HAP-1 (cell line): ENCODE measurements at places on chromosomes 1 and 21.

DNA sequence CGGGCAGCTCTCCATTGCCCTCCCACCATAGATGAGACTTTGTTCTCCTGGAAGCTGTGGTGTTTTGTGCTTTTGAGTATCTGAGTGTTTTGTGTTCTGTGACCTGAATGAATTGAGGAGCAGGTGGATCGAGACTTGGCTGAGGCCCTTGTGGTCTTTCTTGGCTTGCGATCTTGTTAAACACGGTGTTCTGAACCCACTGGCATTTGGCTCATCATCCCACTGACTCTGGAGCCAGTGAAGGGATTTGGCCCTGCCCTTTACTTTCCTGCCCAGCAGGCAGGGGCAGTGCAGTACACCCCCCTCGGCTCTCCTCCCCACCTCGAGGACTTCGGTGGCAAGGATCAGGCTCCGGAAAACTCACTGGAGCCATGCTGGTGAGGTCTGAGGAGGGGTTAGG, 30.6 kb downstream of the PKNOX1 start:
- DNase-seq: no peak

DNA sequence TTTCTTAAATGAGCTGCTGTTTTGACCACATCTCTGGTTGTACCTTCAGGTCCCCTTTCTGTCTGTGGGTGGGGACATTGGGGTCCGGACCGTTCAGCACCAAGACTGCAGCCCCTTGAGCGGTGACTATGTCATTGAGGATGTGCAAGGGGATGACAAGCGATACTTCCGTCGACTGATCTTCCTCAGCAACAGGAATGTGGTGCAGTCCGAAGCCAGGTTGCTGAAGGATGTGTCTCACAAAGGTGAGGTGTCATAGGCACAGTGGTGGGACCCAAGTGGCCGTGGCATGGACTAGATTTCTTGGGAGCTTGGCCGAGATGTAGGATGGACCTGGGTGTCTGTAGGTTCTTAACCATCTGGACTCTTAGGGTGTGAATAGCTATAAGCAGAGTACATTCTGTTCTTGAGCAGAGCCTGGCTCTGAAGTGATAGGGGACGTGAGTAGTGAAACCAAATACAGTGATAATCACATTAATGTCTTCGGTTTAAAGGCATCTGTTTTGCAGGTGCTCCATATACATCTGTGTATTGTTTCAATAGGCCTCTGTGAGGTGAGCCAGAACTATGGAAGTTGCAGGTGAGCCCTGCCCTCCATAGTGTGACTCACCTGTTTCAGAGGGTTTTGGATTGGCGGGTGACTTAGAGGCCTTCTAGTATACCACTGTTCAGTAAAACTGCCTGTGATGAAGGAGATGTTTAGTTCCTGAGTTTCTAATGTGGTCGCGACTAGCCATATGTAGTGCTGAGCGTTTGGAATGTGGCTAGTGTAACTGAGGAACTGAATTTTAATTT, 6.4 kb downstream of the METTL13 start:
- no peak for DNase-seq

DNA sequence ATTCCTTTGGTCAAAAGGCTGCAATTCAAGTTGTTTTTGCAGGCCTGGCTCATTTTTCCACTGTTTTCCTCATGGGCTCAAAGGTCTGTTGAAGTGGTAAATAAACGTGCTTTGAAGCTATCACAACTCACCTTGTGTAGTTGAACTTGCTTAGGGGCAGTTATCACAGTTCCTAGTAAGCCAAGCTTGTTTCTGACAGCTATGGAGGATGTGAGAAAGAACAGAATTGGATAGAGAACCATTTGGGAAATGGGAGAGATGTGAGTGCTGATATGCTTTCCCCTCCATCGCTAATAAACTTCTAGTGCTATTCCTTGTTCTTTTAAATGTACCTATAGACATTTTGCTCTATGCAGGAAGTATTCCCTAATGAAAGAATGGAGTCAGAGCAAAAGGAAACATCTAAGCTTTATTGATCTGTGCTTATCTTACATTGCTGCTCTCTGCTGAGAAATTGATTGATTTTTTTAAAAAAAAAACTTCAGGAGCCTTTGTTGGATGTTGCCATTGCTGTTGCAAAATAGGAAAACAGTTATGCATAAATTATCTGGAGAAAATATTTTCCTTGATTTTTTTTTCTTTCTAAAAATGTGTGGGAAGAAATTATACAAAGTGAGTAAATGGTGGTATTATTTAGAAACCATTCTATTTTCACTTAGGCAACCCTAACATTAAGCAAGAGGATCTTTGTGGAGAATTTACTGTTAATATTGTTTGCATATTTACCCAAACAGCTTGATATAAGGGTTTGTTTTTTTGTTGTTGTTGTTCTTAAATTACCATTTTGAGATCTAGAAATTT, 118.2 kb downstream of the MAGI3 start:
- DNase-seq: no peak

GRCh38 chr1:212691561-212692071, 8.0 kb downstream of the BATF3 start:
- DNase-seq: no peak

DNA sequence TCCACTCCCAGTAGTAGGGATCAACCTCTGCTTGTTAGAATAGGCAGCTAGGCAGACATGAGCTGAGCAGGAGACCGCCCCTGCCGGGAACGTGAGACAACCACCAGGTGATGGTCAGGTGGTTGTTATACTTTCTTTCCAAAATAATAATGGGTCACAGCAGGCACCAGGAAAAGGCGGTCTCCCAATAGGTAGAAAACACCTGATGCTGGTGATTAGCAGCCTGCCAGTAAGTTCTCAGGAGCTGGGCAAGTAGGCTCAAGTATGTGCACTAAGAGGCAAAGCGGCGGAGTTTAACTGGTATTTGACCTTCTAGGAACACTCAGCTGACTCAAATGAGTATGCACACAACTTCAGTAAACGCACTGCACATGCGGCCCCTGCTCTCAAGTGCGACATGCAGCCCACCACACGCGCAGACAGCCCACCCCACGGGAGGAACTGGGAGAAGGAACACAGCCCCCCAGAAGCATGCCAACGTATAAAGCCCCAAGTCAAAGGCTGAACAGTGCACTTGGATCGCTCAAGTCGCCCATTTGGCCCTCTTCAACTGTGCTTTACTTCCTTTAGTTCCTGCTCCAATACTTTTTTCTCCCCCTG, 80.0 kb downstream of the DESI2 start:
- no peak for DNase-seq

GRCh38 chr1:70112838-70113237, 92.5 kb downstream of the LRRC40 start:
- DNase-seq: peak; percentile 33

DNA sequence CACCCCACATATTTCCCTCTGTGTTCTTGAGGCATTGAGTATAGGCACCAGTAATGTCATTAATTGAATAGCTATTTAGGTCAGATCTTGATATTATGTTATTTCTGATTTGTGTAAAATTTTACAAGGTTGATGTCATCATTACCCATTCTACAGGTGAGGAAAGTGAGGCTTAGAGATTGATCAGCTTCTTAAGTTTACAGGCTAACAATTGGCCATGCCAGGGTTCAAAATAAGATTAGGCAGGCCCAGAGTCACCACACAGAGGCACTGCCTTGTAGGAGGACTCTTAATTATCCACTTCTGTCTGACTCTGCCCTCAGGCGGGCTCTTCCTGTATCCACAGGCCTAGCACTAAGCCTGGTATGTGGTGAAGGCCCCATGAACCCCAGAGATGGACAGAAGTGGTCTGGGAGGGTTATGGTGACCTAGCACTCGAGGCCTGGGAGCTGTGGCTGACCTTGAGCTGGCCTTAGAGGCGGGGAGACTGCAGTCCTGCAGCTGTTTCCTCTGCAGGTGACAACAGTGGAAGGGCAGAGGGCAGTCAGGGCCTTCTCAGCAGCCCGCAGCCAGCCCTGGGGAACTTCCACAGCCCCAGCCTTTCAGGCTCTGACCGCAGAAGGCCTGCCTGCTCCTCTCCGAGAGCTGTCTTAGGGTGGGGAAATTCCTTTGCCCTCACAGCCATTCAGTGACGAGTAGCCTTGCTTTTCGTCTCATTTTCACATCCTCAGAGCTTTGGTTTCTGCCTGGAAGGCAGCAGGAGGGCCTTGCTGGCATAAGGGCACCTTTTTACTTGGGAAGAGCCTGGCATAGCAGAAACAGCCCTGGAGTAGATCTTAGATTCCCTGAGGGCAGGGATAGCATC, 12.2 kb downstream of the ZDHHC18 start:
- no peak for DNase-seq

DNA sequence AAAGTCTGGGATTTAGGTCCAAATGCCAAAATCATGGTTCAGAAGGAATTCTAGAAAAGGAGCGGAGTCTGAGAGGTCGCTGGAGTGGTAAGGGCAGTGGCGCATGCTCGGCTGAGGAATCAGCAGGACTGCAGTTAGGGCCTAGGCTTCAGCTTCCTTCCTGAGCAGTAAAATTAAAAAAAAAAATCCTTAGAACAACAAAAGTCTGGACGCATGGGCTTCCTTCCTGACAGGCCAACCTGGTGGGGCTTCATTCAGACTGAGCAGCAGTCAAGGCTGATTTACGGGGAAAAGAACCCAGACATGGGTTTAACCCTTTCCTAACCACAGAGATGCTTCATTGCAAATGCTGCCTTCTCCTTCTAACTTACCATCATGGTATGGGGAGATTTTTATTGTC, 17.1 kb downstream of the RNF220 start:
- peak; percentile 20 for DNase-seq

DNA sequence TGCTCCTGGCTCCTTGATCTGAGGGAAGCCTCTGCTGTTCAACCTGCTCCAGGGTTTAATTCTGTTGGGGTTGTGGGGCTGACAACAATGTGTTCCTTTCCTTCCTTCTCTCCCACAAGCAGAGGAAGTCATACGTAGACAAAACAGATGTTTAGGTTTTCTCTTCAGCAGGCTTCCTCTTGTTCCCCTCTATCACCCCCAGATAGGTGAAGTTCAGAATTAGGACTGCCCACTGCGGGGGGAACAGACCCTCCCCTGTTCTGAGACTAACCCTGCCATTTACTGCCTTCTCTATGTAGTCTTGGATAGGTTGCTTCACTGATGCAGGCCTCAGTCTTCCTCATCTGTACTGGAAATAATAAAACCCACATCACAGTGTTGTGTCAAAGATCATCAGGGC, 30.0 kb upstream of the NRDC start:
- DNase-seq: no peak
